CD4-positive, alpha-beta T cell treated with Interleukin-15 for 4 hours (primary cell): ENCODE measurements at places on chromosomes 7 and 10.

- DNase-seq: no peak
Measured at GRCh38 chr10:112959207-112959838, 9.3 kb downstream of the TCF7L2 start.

- no peak for DNase-seq
Measured at GRCh38 chr10:5545778-5546710, 21.3 kb downstream of the CALML3 start.

DNA sequence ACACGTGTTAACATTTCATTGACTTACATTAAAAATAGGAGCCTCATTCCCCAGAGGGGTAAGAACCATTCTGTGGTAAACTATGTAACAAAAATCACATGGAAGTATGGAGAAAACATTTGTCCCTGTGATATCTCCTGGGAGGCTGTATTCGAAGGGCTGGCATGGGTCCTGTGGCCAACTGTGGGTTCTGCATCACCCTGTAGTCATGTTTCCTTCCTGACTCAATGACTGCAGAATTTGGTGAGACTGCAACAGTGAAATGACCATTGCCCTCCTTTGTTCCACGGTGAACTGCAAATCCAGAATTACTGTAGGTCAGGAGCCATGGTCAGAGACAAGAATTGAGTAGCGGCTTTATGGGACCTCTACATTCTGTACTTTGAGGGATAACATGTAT is 3.6 kb upstream of the ZEB1 start:
- no peak for DNase-seq

GRCh38 chr10:44278837-44279324 is 106.0 kb downstream of the CXCL12 start:
- DNase-seq: no peak

- no peak for DNase-seq
Measured at GRCh38 chr10:61944410-61945147, 43.1 kb downstream of the ARID5B start.

GRCh38 chr10:97278491-97278989 is 13.9 kb downstream of the ARHGAP19 start:
- DNase-seq: peak; percentile 46

- peak; percentile 58 for DNase-seq
Measured at GRCh38 chr10:96565774-96566173, 21.0 kb downstream of the TM9SF3 start.

GRCh38 chr7:5448378-5449037 is 24.9 kb upstream of the TNRC18 start:
- DNase-seq: no peak

DNA sequence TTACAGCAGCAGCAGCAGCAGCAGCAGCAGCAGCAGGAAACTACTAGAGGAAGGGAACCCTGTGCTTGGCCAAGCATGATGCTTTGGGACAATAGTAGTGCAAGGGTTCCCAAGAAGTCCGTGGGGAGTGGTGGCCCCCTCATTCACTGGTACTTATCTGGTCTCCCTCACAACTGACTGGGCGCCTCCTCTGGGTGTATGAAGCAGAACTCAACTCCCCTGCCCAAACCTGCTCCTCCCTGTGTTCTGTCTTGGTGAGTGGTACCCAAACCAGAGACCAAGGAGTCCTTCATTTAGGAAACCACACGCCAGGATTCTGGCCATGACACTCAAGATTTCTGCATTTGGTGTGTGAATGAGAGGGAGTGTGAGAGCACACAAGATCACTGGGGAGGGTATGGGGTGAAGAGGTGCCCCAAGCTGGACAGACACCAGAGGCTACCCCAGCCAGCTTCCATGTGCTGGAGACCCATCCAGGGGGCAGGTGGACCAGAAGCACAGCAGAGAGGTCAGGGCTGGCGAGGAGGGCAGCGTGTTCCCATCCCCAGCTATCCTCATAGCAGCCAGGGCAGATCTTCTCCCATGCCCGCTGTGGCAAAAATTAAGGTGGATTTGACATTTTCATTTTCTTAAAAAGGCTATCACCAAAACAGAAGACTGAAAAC is 10.6 kb upstream of the ZNF777 start:
- no peak for DNase-seq

DNA sequence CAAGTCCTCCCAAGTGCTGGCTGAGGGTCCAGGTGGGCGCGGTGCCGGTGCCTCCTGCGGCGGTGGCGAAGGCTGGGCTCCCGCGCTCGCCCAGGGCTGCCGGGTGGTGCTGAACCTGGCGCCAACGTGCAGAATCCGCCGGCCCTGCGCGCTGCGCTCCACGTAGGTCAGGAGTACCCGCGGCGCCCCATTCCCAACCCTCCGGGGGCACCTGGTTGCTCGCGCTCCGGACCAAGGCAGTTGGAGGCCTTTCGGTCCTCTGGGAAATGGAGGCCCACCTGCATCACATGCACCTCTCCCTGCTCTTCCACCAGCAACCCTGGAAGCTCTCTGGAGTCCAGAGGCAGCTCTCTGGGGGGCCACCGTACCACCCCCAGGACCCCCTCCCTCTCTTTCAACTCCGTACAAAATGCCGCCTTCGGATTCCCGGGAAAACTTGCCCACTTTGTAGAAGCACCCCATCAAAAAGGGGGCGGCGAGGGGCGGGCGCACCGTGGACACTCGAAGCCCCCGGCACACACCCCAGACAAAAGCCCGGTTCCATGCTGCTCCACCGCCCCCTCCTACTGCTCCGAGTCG is 745 bp downstream of the SLC16A9 start:
- DNase-seq: no peak

GRCh38 chr7:101231644-101232043 is 6.0 kb downstream of the CLDN15 start:
- no peak for DNase-seq

DNA sequence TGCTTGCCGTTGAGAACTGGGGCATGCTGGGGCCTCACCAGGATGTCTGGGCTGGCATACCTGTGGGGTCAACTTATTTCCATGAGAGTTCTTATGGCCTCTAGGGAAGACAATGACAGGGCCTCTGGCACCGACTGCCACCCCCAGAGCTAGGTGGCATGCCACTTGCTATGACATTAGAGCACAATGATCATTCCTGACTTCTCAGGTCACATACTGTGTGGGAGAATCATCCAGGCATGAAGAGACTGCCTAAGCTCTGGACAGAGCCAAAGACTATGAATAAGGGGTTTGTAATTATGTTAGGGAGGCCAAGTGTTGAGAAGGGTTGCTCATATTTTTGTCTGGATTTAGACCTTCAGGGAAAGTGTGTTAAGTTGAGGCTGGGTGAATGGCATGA is 97.5 kb downstream of the PTPN20 start:
- no peak for DNase-seq

DNA sequence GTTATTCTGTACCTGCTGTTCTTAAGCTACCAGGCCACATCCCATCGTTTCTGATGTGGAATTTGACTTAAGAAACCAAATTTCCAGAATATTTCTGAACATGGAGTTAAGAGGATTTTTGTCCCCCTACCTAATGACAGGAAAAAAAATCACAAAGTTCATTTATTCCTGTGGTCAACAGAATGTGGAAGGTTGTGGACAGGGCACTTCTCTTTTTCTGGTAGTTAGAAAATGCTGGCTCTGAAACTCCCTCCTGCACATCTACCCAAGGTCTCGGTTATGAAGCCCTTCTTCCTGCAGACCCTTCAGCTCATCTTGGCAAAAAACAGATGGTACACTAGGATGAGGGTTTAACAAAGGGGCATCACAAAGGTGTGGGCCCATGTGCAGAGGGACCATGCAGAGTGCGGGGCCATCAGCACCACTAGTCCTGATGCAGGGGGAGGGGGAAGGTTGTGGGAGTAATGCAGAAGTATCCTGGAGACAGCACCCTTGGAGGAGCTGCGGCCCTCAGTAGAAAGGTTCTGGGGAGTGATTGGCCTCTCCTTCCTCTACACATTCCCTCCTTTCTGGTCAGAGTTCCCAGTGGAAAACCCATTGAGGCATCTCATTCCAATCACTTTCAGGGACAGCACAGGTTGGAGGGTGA is 9.8 kb downstream of the ALOX5 start:
- DNase-seq: no peak

DNA sequence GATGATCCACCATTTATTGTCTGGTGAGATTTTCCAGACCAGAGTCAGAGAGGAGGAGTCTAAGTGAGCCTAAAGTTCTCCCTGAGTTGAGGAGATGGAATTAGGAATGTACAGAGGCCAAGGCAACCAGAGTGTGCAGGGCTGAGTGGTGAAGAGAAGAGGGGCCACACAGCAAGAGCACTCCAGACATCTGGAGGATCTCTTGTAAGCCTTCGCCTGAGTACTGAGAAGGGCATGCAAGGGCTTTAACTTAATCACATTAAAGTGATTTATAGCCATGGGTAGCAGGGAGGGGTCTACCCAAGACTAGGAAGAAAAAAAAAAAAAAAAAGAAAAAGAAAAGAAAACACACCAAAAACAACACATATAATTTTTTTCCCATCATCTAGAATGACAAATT is 1190.4 kb downstream of the GATA3 start:
- DNase-seq: no peak

DNA sequence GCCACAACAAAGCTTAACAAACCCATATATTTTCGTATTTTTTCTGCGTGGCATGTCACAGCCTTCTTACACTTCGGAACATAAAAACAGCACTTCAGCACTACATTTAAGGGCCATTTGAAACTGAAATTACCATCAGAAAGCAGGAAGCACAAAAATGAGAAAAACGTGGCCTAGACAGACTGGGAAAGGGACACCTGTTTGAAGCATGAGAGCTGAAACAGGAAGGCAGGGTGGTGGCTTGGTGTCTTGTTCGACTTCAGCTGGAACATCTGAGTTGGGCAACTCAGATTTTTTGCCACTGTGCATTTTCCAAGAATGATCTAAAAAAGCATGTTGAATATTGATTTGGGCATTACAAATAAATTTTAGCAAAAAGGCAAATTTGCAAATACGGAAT is 243.2 kb downstream of the ELMO1 start:
- DNase-seq: no peak

GRCh38 chr10:391305-391704 is 256.1 kb downstream of the ZMYND11 start:
- DNase-seq: no peak

- DNase-seq: no peak
Measured at GRCh38 chr10:6464862-6465430, 115.1 kb downstream of the PRKCQ start.

- DNase-seq: no peak
Measured at GRCh38 chr10:32104181-32104580, 48.0 kb upstream of the KIF5B start.

DNA sequence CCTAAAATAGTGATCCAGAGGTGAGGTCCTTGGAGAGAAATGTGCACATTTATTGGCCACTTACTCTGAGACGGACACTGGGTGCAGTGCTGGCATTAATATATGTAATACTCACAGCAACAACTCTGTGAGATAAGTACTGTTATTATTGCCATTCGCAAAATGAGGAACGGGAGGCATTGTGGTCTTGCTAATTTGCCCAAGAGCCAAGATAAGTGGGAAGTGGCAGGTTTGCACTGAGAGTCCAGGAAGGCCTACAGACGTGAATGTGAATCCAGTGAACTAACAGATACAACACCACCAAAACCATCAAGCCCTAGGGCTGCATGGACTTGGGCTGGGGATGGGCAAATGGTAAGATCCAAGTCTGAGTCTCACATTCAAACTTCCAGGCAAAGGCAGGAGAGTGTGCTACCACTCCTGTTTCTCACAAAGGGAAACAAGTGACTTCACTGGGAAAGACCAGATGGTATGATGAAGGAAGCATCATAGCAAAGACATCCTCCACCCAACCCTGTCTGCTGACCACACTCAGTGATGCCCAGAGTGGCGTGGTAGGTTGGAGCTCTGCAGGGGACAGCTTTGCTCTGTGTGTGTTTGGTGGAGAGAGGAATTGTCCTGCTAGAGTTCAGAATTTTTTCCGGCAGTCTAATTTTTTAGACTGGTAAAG is 19.2 kb downstream of the TMEM273 start:
- DNase-seq: no peak

DNA sequence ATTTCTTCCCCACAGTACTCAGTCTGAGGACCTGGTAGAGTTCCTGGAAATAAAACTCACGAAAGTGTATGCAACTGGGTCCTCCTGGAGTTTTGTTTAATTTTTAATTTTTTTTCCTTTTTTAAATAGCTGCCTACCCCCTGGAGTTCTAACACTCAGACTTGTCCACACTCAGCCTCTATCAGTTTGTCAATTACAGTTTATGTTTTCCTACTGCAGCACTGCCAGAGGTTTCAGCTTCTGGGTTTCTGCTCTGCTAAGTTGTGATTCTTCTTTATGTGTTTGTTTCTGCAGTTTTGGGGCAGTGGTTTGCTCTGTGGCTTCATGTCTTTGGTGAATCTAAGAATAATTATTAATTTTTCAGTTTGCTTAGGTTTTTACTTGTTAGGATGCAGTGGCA is 59.2 kb downstream of the TBC1D12 start:
- DNase-seq: no peak

- DNase-seq: no peak
Measured at GRCh38 chr10:125843603-125844329, 20.4 kb downstream of the BCCIP start.

GRCh38 chr7:98958968-98959367 is 80.6 kb downstream of the TRRAP start:
- DNase-seq: no peak

- no peak for DNase-seq
Measured at GRCh38 chr7:121023683-121024511, 35.4 kb downstream of the CPED1 start.
